ENCODE measurements at places on chromosomes 2 and 18.

- DNase-seq = no peak
Measured at GRCh38 chr2:123720760-123721159, 304.3 kb upstream of the CNTNAP5 start.

GRCh38 chr2:187194049-187194448 is 254.0 kb downstream of the CALCRL start:
- DNase-seq = no peak

GRCh38 chr18:72637299-72637698 is 93.2 kb upstream of the CBLN2 start:
- no peak for DNase-seq

GRCh38 chr2:179702912-179703311 is 158.5 kb downstream of the ZNF385B start:
- DNase-seq = no peak

GRCh38 chr2:208929139-208929864 is 494.5 kb upstream of the MAP2 start:
- DNase-seq = no peak

GRCh38 chr2:215736653-215737290 is 276.6 kb downstream of the MREG start:
- DNase-seq = peak; percentile 43

DNA sequence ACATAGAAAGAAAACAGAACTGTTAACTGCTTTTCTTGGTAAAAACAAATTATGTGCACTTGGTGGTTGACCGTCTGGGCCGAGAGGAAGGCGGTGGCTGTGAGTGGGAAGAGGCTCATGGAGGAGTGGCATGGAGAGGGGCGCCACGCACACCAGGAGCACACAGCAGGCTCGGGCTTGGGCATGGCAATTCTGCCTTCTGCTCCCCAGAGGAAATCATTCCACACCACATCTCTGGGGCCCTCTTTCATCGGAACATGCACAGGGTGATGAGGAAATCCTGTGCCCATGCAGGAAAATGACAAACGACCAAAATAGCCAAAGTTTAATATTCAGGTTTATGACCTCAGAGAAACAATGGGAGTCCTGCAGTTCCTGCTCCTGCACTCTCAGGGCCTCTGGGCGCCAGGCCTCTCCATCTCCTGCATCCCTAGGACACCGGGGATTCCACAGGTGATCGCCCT is 26.4 kb downstream of the WDFY1 start:
- peak; percentile 80 for DNase-seq

DNA sequence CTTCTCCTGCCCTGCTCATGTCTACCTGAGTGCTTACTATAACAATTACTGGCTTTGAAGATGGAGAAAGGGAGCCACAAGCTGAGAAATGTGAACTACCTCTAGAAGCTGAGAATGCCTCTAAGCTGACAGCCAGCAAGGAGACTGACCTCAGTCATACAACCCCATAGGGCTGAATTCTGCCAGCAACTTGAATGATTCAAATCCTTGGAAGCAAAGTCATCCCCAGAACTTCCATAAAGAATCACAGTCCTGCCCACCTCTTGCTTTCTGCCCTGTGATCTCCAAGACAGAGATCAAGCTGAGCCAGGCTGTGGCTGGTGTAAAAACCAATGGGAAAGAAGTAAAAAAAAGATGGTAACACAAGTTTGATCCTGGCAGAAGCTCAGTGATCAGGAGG is 288.2 kb upstream of the SPHKAP start:
- no peak for DNase-seq

- no peak for DNase-seq
Measured at GRCh38 chr2:70477441-70477844, 76.2 kb downstream of the TGFA start.

DNA sequence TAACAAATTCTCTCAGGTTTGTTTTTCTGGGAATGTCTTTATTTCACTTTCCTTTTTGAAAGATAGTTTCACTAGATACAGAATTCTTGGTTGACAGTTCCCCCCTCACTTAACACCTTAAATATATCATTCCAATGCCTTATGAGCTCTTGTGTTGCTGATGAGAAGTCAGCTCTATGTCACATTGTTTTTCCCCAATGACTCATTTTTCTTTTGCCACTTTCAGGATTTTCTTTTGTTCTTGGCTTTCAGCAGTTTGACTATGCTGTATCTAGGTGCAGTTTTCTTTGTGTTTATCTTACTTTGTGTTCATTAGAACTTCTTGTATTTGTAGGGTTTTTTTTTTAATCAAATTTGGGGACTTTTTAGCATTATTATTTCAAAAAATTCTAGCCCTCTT is 5.6 kb upstream of the RALBP1 start:
- peak; percentile 42 for DNase-seq

DNA sequence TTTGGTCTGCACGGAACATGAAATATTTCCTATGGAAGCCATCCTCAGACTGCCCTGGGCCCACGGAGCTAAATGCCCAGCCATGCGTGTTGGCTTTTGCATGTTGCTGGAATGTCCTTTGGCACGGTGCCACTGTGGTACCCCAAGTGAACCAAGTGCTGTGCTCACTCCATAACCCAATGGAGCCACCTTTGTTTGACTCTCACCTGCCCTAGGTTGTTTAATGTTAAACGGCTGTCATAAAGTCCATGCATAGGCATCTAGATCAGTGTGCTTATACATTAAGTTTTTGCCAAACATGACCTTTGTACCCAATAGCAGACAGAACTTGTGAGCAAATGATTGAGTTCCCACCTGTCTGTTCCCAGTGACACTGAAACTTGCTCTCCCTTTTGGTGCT is 59.9 kb upstream of the TMEM87B start:
- DNase-seq = no peak

- DNase-seq = no peak
Measured at GRCh38 chr18:78586586-78586985, 393.0 kb upstream of the SALL3 start.

DNA sequence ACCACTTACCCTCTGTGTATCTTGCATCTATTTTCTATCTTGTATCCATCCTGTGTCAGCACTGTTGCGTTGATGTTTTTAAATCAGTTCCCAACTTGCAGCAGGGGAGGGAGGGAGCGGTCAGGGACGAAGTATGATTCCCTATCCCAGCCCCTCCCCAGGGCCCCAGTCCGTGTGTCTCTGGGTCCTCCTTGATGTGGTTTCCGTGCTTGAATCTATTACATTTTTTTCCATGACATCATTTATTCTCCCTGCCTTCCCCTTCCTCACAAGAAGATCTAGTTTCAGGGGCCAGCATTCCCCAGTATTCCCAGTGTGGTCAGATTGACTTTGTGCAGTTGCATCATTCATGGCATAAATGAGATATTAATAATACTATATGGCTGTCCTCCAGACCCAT is 479.3 kb downstream of the PTPRM start:
- DNase-seq = no peak

- DNase-seq = no peak
Measured at GRCh38 chr18:51425475-51425874, 228.0 kb upstream of the MEX3C start.

GRCh38 chr18:55768255-55768654 is 180.3 kb upstream of the TCF4 start:
- DNase-seq = peak; percentile 65

DNA sequence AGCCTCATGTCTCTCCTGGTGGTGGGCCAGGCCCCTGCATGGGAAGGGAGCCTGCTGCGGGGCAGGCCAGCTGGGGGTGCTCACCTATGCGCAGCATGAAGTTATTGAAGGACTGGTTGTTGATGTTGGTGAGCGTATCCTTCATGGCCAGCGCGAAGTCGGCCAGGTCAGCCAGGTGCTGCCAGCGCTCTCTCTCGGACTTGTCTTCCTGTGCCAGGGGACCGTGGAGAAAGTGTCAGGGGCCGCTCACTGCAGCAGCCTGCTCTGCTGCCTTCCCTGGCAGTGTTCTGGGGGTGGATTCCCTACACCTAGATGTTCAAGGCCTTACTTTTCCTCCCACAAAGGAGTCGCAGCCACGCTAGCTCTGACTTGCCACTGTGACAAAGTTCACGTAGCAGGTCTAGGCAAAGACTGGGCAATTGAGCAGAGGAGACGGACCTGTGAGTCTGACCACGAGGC is 28.2 kb downstream of the CENPO start:
- DNase-seq = no peak

DNA sequence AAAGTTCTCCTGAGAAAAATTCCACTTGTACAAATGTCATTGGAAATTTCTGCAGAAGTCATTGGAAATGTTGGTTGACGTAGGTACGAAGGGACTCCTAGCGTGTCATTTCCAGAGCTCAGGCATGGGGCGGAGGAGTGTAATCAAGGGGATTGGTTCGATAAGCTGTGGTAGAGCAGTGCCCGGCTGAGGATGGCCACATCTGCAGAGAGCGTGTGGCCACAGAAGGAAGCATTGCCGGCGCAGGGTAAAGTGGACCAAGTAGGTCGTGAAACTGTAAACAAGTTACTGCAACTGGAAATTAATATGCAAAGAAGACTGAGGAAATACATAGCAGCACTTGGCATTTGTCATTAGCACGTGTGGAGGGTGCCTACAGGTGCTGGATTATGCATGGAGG is 101.8 kb downstream of the DGKD start:
- no peak for DNase-seq

DNA sequence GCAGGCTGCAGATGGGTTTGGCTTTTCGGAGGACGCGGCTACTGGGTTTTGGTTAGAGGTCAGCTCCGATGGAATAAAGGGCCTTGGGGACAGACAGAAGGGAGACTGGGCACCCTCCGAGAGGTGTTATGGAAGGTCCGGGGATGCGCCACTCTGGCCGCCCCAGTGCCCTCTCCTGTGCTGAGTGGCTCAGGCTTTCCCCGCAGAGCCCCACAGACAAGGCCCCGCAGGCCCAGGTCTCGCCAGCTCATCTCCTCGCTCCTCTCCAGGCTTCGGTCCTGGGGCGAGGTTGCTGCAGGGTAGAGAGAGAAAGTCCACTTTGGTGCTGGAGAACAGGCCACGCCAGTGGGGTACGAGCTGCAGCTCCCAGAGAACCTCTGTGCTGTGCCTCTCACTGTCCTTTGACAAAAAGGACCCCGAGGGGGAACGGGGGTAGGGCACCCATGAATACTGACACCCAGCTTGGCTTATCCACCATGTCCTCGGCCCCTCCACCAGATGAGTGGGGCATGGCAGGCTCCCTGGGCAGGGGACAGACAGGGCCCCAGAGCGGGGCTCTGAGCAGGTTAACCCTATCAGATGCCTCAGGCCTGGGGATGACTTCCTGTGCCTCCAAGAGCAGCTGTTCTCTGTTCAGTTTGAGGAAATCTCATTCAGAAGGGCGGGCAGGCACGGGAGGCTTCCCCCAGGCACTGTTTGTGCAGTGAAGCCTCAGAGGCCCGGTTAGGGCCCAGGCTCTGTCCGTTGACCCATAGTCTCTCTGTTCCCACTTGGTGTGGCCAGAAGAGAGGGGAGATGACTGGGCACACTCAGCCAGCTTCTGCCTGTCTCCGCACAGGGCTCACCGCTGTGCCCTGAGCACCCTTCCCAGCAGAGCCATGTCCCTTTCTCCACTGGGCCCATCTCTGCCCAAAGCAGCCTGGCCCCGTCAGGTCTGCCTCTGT is 15.7 kb upstream of the CNNM3 start:
- DNase-seq = no peak

- DNase-seq = no peak
Measured at GRCh38 chr18:23934252-23934651, 80.3 kb upstream of the TTC39C start.

DNA sequence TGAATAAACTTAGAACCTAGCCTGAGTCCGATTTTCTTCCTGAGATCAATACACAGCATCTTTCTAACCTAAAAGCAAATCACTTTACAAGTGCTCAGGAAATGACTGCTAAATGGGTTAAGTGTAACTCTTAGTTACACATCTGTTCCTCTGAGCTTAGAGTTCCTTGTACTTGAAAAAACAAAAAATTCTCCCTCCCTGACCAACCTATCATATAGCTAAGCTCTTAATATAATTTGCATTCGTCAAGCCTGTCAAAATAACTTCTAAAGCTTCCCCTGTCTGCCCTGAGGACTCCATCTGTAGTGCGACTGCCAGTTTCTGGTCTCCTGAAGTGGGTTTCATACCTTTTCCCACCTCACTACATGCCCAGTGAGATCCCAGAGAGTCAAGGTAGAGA is 190.4 kb downstream of the NCK2 start:
- DNase-seq = no peak

- DNase-seq = no peak
Measured at GRCh38 chr2:44843086-44843485, 98.4 kb upstream of the SIX3 start.

GRCh38 chr2:140356697-140357096 is 1576.5 kb upstream of the NXPH2 start:
- DNase-seq = no peak

DNA sequence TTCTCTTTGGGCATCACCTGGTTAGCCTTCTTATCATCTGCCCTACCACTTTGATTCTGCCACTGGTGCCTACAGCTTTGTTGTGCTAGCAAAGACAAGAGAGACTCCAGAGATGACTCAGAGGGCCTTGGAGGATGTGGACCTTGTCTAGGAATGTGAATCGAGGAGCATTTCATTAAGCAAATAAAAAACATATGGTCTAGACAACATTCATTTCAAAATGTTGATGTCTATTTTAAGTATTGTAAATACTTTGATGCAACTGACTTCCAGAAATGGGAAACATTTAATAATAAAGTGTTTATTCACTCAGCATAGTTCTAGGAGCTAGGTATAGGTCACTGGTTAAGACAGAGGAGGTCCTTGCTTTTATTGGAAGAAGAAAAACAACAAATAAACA is 195.5 kb downstream of the CDCA7 start:
- no peak for DNase-seq

GRCh38 chr2:20596193-20596972 is 54.5 kb downstream of the HS1BP3 start:
- no peak for DNase-seq

- DNase-seq = peak; percentile 54
Measured at GRCh38 chr2:85179541-85179940, 46.3 kb downstream of the TCF7L1 start.

GRCh38 chr2:45259138-45259537 is 249.9 kb upstream of the SIX2 start:
- no peak for DNase-seq

DNA sequence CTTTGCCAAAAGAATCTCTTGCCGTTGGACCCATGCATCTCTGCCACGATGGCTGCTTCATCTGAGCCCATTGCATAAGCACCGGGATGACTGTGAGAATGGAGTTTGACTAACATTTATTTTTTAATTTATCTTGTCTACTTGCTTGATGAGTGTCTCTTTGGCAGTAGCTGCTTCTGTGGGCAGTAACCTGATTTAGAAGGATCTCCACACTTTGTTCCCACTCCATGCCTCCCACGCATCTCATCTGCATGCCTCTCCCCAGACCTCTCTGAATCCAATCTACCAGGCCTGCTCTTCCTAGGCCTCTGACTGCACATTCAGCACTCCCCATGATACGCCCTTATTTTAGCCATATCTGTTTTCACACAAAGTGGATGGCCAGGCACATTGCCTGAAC is 23.7 kb upstream of the TMX3 start:
- no peak for DNase-seq
